ENCODE measurements at places on chromosomes 16 and 17.
A peak's percentile ranks its signal among the peaks of the same experiment; 100 is the strongest.

DNA sequence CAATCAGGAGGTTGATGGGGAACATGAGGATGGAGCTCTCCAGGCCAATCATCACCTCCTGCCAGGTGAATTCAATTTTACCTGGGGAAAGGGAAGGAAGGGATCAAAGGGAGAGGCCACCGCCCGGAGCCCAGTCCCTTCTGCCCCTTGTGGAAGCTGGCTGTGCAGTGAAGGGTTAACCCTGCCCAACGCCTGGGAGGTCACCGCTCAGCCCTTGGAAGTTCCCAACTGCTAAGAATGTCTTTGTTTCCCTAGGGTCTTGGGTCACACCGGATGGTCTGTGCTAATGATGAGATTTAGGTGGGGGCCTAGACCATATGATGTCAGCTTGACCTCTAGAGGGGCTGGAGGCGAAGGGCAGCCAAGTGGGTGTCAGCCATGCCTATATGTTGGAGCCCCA lies 52.1 kb upstream of the GCSH start:
- DNase-seq = no peak

DNA sequence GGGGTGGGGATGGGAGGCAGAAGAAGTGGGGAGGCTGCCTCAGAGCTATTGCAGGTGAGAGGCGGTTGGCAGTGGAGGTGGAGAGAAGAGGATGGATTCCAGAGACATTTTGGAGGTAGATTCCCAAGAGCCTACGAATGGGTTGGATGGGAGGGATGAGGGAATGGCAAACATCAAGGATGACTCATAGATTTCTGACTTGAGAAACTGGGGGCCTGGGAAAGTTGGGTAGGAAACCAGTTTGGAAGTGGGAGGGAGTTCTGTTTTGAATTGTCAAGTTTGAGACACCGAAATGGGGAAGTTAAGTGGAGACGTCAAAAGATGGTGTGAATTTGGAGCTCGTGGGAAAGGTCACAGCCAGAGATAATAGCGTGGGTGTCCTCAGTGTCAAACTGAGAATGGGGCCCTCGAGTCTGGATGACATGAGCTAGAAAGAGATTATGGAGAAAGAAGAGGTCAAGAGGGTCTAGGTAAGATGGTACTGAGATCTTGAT lies 6.2 kb upstream of the CYLD start:
- DNase-seq = no peak

- peak; percentile 94 for DNase-seq
These were observed 3.7 kb downstream of the NOL3 start for GRCh38 chr16:67173808-67174705.

DNA sequence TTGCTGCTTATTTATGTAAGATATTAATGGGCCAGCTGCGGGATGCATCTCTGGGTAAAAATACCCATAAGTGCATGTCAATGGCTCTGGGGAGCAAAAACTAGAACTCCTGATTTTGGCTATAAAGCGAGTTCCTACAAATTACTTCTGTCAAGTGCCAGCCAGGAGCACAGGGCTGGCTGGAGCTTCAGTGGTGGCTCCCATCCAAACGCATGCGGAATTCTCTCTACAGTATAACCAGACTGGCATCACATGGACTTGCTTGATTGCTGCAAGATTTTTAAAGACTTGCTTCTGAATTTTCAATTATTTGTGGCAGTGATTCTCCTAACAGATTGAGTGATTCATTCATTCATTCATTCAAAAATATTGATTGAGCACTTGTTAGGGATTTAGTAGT lies 260.9 kb downstream of the PHKB start:
- no peak for DNase-seq

DNA sequence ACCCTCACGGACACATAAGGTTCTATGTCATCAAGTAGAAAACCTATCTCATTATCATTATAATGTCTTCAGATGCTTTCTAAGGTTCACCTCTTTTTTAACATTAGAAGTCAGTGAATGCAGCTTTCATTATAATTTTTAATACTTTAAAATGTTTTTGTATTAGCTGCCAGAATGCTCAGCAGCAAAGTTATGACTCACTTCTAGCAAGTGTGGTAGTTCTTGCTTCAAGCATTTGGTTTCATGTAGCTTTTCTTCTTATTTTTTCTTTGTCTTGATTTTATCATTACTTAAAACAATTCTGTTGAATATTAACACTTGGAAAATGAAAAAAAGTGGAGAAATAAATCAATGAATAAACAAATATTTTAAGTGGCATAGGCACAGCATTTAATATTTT lies 23.4 kb downstream of the LPCAT2 start:
- no peak for DNase-seq

All from osteocyte (in vitro differentiated cells).